Stimulated activated CD8-positive, alpha-beta memory T cell treated with anti-CD3 and anti-CD28 coated beads, Interleukin-15, amount 100 ng/mL, for 24 hours (primary cell): ENCODE measurements at places on chromosomes 5 and 9.

- DNase-seq, result no peak
Measured at GRCh38 chr5:68344447-68345111, 129.0 kb downstream of the PIK3R1 start.

GRCh38 chr9:32253731-32254130 is 130.7 kb upstream of the ACO1 start:
- no peak for DNase-seq

DNA sequence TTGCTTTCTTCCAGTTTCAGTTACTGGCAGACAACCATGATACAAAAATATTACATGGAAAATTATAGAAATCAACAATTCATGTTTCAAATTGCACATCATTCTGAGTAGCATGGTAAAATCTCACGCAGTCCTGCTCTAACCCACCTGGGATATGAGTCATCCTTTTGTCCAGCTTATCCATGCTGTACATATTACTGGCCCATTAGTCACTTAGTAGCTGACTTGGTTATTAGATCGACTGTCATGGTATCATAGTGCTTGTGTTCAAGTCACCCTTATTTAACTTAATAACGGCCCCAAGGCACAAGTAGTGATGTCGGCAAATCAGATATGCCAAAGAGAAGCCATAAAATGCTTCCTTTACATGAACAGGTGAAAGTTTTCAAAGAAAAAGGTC is 41.2 kb downstream of the NADK2 start:
- no peak for DNase-seq

DNA sequence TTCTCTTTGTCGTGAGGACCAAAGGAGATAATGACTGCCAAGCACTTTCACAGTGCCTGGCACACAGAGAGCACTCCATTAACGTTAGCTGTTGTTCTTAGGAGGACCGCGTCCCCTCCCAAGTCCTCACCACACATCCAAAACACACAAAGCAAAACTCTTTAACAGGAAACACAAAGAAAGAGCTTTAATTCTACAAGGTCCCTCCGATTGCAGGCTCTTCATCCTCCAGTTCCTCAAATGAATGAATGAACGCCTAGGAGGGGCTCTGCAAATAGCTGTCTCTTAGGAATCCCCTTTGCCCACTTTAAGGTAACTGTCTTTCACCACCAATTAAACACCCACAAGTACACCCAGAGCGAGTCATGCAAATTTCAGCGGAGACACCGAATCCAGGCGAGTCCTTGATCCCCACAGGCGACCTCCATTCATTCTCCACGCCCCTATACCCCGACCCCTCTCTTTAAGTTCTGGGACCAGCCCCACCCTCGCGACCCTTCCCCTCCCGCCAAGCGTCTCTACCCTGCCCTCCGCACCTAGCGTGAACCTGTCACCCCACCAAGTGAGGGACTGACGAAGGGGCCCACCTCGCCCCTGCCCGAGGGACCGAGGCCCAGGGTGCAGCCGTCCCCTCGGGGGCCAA is 644 bp downstream of the TSC1 start:
- DNase-seq, result no peak

- DNase-seq, result no peak
Measured at GRCh38 chr9:17509701-17510100, 69.2 kb upstream of the SH3GL2 start.

GRCh38 chr5:10030219-10030831 is 219.4 kb downstream of the ATPSCKMT start:
- DNase-seq, result no peak

GRCh38 chr9:19551124-19551929 is 142.5 kb downstream of the ACER2 start:
- no peak for DNase-seq

- DNase-seq, result no peak
Measured at GRCh38 chr5:54438620-54439389, 16.7 kb upstream of the HSPB3 start.
